Frontal cortex (tissue), 4 donors: ENCODE measurements at places on chromosomes 13 and 19.

DNA sequence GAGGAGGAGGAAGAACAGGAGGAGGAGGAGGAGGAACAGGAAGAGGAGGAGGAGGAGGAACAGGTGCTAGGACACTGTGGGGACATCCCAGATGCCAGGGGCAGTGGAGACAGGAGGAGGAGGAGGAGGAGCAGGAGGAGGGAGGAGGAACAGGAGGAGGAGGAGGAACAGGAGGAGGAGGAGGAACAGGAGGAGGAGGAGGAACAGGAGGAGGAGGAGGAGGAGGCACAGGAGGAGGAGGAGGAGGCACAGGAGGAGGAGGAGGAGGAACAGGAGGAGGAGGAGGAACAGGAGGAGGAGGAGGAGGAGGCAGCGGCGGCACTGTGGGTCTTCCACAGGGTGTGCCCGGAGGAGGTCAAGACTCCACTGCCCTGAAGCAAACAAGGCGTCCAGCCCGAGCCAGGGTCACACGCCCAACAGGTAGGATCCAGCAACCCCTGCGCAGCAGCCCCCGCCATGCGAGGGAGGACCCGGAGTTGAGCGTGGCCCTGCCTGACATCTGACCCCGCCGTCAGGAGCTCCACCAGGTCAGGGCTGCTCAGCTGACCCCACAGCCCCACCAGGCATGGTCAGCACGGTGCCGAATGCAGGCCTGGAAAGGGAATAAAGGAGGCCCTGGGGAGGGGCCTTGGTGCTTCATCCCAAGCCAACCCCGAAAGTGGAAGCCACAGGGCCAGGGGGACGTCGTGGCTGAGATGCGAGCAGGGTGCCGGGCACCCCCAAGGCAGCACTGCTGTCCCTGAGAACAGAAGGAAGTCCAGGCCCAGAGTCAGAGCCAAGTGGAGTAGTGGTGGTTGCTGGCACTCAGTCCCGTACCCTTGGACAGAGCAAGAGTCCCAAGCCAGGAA lies 9.2 kb downstream of the SBNO2 start:
- DNase-seq = no peak

DNA sequence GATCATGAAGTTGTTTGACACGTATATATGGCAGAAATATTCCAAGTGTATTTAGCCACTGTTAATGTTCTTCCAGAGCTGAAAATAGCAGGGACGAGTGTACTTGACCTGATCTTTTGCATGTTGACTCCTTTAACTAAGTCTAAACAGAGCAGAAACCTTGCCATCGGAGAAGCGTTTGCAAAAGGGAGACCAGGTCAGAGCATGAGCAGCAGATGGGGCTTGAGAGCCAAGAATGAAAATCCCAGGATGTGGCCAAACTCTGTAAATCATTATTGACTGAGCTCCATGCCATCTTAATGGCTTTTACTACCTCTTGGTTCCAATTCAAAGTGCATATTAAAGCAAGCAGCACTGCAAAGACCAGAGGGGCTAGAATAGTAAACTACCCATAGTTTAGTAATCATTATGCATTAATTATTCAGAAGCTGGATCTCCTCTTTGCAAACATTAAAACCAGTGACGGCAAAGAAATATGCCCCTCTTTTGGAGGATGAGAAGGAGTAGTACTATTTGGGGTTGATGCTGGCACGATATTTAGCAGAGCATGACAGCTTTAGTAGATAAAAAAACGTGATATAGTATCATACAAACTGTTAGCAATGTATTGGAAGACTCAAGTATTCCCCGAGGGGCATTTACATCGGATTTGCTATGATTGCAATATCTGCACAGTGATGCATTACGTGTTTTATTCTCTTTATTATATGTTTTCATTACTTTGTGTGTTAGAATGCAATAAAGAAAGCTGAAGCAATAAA lies 55.7 kb downstream of the FAM216B start:
- DNase-seq = no peak

- DNase-seq = no peak
Measured at GRCh38 chr19:28680111-28680510, 532.8 kb downstream of the UQCRFS1 start.

- DNase-seq = peak; percentile 42
Measured at GRCh38 chr19:13018035-13018914, 23.0 kb downstream of the NFIX start.

DNA sequence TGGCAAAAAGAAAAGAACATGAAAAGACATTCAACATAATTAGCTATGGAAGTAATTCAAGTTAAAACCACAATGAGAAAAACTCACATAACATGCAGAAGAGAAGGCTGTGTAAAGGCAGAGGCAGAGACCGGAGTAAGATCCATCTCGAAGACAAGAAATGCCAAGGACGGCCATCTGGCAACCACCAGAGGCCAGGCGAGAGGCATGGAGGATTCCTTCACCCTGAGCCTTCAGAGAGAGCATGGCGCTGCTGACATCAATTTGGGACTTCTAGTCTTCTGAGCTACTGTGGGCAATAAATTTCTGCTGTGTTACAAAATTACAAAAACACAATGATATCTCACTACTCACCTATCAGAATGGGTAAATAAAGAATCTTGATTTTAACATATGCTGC lies 381.0 kb downstream of the TSHZ3 start:
- DNase-seq = no peak

DNA sequence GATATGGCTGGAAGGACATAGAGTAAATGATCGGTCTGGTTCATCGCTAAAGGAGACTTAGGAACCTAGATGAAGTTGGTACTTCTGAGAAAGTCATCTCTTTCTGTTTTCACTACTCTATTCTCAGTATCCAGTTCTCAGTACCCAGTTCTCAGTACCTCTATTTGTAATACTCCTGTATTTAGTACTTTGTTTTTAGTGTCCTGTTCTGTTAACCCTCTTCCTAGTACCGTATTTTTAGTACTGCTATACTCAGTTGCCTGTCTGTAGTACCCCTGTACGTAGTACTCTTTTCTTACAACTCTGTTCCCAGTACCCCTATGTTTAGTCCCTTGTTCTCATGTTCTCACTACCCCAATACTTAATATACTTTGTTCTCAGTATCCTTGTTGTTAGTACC lies 1.2 kb downstream of the RFXAP start:
- peak; percentile 9 for DNase-seq
